Lower lobe of right lung (tissue), 2 donors: ENCODE measurements at places on chromosomes 11 and 22. TPM values are rescaled to one million over a fixed set of nuclear protein-coding genes. Genes with fewer than 3 reads are reported as not detected.

DNA sequence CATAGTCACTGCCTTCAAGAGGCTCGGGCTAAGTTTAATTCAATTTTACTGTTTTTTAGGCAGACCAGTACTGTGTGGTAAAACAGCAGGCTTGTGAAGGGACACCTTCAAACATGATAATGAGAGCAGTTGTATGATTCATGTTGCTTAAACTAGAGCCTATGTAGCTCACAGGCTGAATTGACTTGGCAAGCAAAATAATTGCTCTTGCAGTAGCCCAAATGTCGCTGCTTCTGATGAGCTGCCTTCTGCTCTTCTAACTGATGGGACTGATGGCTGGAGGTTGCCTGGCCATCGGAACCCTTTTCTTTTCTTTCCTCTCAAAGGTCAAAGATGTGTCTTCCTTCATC is 137.6 kb downstream of the MAML2 start:
- H3K36me3 ChIP-seq, result no peaks in the 10 kb centered on the region
- no peaks in the 10 kb centered on the region for H3K27me3 ChIP-seq
- peaks cover 35% of the 10 kb centered on the region for H3K4me1 ChIP-seq
- H3K4me3 ChIP-seq, result no peak overlapping the region

- DNase-seq, result no peak
- no peak overlapping the region for H3K4me3 ChIP-seq
- no peaks in the 10 kb centered on the region for H3K27me3 ChIP-seq
- H3K27ac ChIP-seq, result no peak overlapping the region
- no peaks in the 10 kb centered on the region for H3K36me3 ChIP-seq
These were observed 17.6 kb upstream of the PARVA start for GRCh38 chr11:12359761-12360160.

DNA sequence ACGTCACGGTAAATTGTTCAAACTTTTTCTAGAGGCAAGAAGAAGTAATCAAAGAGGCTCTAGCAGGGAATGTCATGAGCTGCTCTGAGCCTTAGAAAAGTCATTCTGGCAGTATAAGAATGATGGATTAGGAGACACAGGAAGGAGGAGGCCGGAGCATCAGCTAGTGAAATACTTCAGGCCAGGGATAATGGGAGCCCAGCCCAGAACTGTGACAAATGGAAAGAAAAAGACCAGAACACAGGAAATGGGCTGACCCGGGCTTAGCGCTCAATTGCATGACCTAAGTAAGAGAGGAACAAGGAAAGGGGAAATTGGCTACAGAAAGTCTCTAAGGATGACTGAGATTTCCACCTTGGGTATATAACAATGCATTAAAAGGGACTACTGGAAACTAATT is 108.6 kb downstream of the LARGE1 start:
- no peak for DNase-seq
- no peaks in the 10 kb centered on the region for H3K27me3 ChIP-seq
- no peak overlapping the region for H3K27ac ChIP-seq
- H3K4me3 ChIP-seq, result no peak overlapping the region

DNA sequence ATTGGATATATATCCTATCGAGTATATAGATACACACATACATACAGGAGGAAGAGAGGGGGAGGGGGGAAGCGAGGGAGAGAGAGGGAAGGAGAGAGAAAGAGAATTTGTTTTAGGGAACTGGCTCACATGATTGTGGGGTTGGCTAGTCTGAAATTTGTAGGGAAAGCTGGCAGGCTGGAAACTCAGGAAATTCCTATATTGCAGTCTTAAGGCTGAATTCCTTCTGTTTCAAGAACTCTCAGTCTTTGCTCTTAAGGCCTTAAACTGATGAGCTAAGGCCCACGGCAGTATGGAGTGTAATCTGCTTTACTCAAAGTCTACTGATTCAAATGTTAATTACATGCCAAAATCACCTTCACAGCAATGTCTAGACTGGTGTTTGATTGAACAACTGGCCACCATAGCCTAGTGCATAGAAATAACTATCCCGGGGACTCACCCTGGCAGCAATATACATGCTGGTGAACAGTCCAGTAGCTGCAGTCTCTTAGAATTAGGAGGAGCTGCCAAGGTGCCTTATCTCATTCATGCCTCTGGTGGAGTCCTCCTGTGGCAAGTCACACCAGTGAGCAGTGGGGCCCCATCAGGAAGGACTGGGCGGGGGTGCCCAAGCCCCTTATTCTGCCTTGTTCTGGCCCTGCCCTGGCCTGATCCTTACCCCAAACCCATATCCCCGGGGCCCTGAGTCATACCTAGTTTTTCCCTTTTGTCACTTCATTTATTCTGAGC is 59.7 kb upstream of the AMPD3 start:
- no peaks in the 10 kb centered on the region for H3K36me3 ChIP-seq
- no peak overlapping the region for H3K4me3 ChIP-seq
- H3K27me3 ChIP-seq, result no peaks in the 10 kb centered on the region
- H3K27ac ChIP-seq, result no peak overlapping the region

OR52H1 gene
- 0.35 TPM for total RNA-seq

H19 gene
- total RNA-seq, result 87.6 TPM

- H3K4me3 ChIP-seq, result no peak overlapping the region
- DNase-seq, result peak; percentile 70
- no peaks in the 10 kb centered on the region for H3K36me3 ChIP-seq
- no peaks in the 10 kb centered on the region for H3K4me1 ChIP-seq
- no peaks in the 10 kb centered on the region for H3K27me3 ChIP-seq
These were observed 428.4 kb downstream of the MN1 start for GRCh38 chr22:27372969-27373670.

DNA sequence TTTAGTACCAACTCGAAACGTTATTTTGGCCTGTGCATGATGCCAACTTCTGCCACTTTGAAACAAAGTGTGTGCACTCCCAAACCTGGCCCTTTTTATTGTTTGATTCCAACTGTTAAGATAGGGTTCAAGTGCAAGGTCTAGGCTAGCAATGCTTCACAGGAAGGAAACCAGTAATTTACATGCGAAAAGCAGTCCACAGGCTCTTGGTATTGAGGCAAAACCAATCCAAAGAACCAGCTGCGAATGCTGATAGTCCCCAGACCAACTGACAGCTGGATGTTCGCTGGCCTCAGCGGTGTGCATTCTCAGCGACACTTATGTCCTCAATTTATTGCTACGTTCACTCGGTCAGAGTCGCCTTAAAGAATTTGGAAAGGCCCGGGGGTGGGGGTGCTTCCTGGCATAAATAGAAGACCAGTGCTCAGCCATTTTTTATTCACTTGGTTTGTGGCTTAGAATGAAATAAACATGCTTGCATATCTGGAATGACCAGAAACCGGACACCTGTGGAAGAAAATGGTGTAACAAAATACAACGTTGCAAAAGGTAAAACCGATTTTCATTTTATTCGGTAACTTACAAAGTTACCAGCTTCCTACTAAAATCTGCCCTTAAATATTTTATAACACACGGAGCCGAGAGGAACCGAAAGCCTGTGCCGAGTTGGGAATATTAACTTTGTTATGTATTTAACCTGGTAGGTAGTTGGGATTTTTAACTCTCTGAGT is 1.6 kb downstream of the CPT1A start:
- DNase-seq, result no peak
- peaks cover 3% of the 10 kb centered on the region for H3K36me3 ChIP-seq
- H3K4me1 ChIP-seq, result peaks cover 77% of the 10 kb centered on the region
- peak overlapping the region; percentile 95 for H3K27ac ChIP-seq

DDX25 gene
- not detected for total RNA-seq

DNA sequence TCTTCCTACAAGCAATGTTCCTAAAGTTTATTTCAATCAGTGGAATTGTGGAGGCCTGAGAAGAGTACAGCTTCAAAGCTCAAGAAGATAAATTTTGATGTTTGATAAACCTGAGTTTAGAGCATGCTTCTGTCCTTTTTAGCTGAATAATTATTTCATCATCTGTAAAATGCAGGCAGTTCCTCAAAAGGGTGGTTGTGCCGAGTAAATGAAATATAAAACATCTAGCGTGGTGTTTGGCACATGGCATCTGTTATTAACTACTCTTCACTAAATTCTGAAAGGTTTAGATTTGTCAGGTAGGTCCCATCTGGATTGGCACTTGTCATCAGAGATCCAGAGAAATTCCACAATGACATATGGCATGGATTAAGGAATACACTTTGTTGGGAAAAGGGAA is 155.1 kb downstream of the DDX10 start:
- no peaks in the 10 kb centered on the region for H3K4me1 ChIP-seq
- H3K27me3 ChIP-seq, result no peaks in the 10 kb centered on the region
- no peak for DNase-seq

DNA sequence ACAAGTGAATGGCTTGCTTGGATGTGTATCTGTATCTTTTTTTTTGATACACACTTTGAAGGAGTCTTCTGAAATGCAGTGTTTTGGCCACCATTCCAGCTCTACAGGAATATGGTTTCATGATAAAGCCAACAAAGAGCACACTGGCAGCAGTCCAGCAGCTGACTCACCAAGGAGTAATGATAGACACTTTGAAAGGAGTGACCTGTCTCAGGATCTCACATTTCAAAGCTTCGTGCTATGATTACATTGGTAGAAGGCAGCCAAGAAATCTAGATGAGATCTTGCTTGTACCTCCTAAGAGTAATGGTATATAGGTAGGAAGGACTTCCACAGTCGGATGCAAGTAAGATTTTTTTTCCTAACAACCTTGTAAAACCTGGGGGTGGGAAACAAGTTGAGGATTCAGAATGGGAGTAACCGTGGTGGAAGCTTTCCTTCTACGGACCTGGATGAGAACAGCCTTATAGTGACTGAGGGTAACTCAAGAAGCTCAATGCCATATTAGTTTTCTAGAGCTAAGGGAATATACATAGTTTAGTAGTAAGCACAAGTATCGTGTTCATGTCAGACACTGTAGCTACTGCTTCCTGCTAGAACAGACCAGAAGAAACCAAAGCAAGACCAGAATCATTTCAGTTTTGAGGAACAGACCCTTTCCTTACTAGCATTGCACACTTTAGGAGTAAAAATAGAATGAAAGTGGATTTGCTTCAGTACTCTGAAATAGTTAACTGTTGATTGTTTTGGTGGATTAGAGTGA is 25.0 kb downstream of the MTMR3 start:
- peak; percentile 82 for DNase-seq
- no peak overlapping the region for H3K4me3 ChIP-seq
- peaks cover 55% of the 10 kb centered on the region for H3K4me1 ChIP-seq
- no peak overlapping the region for H3K27ac ChIP-seq
- no peaks in the 10 kb centered on the region for H3K27me3 ChIP-seq
- H3K36me3 ChIP-seq, result no peaks in the 10 kb centered on the region

- DNase-seq, result no peak
- no peaks in the 10 kb centered on the region for H3K36me3 ChIP-seq
- no peak overlapping the region for H3K4me3 ChIP-seq
- peaks cover 7% of the 10 kb centered on the region for H3K4me1 ChIP-seq
- peaks cover 58% of the 10 kb centered on the region for H3K27me3 ChIP-seq
- no peak overlapping the region for H3K27ac ChIP-seq
These were observed 11.0 kb upstream of the CACNA1I start for GRCh38 chr22:39559456-39560105.

DNA sequence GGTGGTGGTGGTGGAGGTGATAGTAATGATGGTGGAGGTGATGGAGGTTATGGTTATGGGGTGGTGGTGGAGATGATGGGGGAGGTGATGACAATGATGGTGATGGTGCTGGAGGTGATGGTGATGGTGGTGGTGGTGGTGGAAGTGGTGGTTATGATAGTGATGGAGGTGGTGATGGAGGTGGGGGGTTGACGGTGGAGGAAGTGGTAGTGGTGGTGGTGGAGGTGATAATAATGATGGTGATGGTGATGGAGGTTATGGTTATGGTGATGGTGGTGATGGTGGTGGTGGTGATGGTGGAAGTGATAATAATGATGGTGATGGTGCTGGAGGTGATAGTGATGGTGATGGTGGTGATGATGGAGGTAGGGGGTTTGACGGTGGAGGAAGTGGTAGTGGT is 16.9 kb upstream of the WNT7B start:
- H3K4me3 ChIP-seq, result no peak overlapping the region
- H3K27ac ChIP-seq, result no peak overlapping the region
- H3K27me3 ChIP-seq, result no peaks in the 10 kb centered on the region
- H3K36me3 ChIP-seq, result no peaks in the 10 kb centered on the region

IGSF22 gene
- 2.3 TPM for total RNA-seq

- no peak for DNase-seq
- no peaks in the 10 kb centered on the region for H3K4me1 ChIP-seq
- no peaks in the 10 kb centered on the region for H3K27me3 ChIP-seq
- H3K4me3 ChIP-seq, result no peak overlapping the region
- H3K27ac ChIP-seq, result no peak overlapping the region
- H3K36me3 ChIP-seq, result no peaks in the 10 kb centered on the region
These were observed 93.0 kb downstream of the GUCY1A2 start for GRCh38 chr11:106925245-106925644.

DNA sequence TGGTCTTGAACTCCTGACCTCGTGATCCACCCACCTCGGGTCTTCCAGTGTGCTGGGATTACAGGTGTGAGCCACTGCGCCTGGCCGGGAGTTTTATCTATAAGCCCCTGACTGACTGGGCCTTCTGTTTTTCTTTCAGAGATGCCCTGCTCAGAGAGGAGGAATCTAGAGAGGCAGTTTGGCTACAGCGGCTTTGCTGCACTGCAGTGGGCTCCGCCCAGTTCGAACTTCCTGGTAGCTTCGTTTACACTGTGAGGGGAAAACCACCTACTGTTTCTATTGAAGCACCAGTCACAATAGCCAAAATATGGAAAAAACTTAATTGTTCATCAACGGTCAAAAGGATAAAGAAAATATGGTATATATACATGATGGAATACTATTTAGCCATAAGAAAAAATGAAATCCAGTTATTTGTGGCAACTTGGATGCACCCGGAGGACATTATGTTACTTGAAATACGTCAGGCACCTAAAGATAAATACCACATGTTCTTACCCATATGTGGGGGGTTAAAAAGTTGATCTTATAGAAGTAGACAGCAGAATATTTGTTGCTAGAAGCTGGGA is 31.9 kb upstream of the FAM181B start:
- no peak overlapping the region for H3K4me3 ChIP-seq
- no peaks in the 10 kb centered on the region for H3K4me1 ChIP-seq
- no peak overlapping the region for H3K27ac ChIP-seq
- no peak for DNase-seq

PHOX2A gene
- not detected for total RNA-seq

MRGPRG gene
- not detected for total RNA-seq

- DNase-seq, result no peak
- no peak overlapping the region for H3K4me3 ChIP-seq
- H3K4me1 ChIP-seq, result no peaks in the 10 kb centered on the region
- H3K27me3 ChIP-seq, result peaks cover 9% of the 10 kb centered on the region
- no peak overlapping the region for H3K27ac ChIP-seq
These were observed 388.6 kb downstream of the MN1 start for GRCh38 chr22:27412866-27413445.

HPS5 gene
- total RNA-seq, result 32.1 TPM

DNA sequence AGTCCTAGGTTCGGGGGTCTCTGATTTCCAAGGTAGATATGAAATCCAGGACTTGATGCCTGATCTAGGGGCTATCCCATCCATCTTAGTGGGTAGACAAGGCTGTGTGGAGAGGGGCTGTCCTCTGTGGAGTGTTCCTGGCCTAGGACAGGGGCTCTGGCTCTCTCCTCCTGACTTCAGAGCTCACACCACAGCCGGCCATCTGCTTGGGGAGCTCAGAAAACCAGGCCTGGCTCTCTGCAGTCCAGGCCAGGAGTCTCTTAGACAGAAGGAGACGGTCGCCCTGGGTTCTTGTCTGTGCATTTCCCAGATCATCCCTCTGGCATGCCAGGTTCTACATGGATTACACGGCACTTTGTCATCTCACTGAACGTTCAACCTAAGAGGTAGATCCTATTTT is 17.9 kb downstream of the TUB start:
- DNase-seq, result no peak
- no peaks in the 10 kb centered on the region for H3K4me1 ChIP-seq
- H3K27me3 ChIP-seq, result no peaks in the 10 kb centered on the region
- H3K4me3 ChIP-seq, result no peak overlapping the region

GRCh38 chr11:14583252-14584034 is 60.2 kb upstream of the PDE3B start:
- peaks cover 16% of the 10 kb centered on the region for H3K4me1 ChIP-seq
- no peaks in the 10 kb centered on the region for H3K27me3 ChIP-seq
- H3K36me3 ChIP-seq, result no peaks in the 10 kb centered on the region
- no peak for DNase-seq
